ENCODE measurements at places on chromosomes 5 and 9. TPM values are rescaled to one million over a fixed set of nuclear protein-coding genes. Genes with fewer than 3 reads are reported as not detected.

GRCh38 chr9:35027374-35027773 lies 37.8 kb downstream of the DNAJB5 start:
- no peak for DNase-seq

The PCDHA6 gene
- polyA plus RNA-seq: 0.09 TPM

DNA sequence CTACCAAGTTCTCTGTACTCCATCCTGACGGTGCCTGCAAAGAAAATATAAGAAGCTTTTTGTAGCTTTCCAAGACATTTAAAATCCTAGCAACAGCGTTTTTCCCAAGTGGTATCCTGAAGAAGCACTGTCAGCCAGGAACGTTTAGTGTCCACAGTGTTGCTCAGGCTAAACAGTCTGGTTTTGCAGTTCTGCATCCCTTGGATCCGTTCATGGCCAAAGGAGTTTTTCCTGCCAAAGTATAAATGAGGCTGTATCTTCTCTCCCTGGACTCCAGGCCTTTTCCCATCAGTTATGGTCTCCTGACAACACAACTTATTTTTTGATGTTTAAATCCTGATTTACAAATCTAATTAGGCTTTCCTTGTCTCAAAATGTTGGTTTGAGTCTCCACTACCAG lies 925.8 kb downstream of the TLE1 start:
- no peak for DNase-seq

DNA sequence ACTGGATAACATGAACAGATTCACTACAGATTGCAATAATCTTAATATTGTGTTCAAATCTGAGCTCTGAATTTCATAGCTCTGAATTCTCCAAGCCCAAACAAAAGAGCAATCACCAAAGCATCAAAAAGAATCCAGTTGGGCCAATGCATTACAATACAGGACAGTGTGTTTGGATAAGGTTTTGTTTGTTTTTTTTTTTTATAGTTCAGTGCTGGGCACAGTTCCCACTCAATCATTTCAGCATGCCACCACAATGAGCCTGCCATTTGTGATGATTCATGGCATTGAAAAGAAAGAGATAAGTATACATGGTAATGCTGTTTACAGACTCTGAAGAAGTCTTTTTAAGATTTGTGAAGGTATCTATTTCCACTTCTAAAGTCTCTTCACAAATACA lies 1.7 kb upstream of the HTR1A start:
- DNase-seq: no peak

The OBP2B gene
- not detected for polyA plus RNA-seq

DNA sequence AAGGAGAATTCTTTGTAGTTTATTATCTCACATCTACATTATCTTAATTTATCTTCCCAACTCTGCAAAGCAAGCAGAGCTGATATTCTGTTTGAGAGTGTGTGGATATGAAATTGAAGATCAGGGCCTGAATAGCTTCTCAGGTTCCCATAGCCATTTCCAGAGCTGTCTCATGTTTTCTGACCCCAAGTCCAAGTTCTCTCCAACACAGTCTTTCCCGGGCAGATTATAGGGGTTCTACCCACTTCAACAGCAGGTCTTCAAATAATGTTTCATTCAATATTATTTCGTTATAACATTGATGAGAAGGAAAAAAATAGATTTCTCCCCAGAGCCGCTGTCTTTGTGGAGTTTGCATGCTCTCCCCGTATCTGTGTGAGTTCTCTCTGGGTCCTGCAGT lies 234.9 kb downstream of the ENC1 start:
- DNase-seq: no peak

The FBP2 gene
- polyA plus RNA-seq: not detected

DNA sequence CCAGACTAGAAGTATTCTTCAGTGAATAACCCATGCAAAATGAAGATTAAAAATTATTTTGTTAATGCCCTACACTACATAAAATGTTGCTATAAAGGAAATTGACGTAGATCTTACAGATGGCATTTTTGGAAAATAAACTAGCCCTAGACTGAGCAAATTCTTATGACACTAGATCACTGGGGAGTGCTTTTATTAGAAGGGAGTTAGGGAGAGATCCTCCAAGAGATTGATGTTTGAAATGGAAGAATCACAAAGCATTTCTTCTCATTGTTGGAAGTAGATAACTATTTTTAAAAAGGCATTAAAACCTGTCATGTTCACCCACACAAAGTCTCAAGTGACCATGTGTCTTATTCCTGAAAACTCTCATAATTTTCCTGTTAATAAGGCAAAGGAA lies 351.1 kb upstream of the TLE4 start:
- no peak for DNase-seq

GRCh38 chr5:91217859-91218258 lies 165.3 kb downstream of the ARRDC3 start:
- no peak for DNase-seq

The OMD gene
- polyA plus RNA-seq: 0.56 TPM
